GM12891 (cell line): ENCODE measurements at places on chromosomes 13 and 19.

- no peak for DNase-seq
Measured at GRCh38 chr13:20988033-20988908, 73.1 kb downstream of the LATS2 start.

GRCh38 chr13:58953638-58954037 lies 1210.1 kb downstream of the DIAPH3 start:
- no peak for DNase-seq

DNA sequence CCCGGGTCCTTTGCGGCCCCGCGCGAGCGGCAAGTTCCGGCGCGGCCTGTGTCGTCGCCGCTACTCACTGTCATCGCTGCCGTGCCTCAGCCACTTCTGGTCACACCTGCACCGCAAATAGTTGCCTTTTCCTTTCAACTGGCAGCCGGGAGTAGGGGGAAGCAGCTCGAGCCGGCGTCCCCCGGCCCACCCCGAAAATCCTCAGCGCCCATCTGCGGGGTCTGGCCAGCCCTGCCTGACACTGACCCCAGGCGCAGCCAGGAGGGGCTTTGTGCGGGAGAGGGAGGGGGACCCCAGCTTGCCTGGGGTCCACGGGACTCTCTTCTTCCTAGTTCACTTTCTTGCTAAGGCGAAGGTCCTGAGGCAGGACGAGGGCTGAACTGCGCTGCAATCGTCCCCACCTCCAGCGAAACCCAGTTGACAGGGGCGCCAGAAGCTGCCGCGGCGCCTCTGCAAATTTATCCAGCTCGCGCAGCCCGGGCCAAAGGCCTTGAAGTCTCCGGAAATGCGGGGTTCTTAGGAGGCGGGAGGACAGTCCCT lies 1.7 kb downstream of the PDX1 start:
- no peak for DNase-seq

DNA sequence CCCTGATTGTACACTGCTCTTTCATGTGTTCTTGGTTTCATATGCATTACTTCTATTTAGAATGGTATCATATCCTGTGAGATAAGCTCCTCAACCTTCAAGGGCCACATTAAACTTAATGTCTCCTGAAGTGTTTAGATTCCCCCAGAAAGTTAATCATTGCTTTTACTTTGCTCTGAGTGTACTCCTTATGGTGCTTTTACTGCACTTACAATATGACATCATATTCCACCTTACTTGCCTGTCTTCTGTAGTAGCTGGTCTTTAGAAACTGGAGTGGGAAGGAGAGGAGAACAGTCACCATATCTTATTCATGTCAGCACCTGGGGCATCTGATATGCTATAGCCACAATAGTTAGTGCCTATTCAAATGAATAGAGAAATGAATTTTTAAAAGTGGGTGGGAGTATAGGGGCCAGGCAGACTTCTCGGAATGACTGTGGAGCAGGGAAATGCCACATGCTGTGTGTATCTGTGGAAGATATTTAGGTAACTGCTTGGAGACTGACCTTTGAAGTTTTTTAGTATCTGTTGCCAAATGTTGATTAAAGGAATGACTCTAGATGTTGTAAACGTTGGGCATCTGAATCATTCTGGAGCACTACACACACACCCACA lies 40.2 kb downstream of the SLAIN1 start:
- DNase-seq, result no peak

GRCh38 chr13:108463340-108463739 lies 166.1 kb upstream of the MYO16 start:
- no peak for DNase-seq

DNA sequence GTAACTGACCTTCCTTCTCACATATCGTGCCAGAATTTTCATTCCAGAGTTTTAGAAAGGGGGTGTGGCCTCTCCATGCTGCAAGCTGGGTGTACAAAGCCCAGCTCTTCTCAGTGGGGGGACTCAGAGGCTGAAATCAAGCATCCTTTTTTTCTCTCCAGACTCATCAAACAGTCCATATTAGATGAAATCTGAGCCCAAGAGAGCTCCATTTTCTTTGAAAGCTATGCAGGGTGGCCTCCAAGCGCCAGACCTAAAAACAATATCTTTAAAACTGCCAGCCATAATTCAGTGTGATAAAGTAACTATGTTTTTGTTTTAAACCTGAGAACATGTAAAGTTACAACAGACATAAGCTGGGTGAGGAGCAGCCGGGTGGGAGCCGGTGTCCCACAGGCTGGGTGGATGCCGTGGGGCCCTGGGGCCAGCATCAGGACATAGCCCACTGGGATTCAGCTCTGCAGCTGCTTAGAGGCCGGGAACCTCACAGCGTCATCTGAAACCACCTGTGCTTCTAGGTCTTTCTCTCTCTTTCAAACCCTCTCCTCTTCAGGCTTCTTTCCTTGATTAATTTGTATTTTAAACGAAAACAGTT lies 249.2 kb downstream of the ZNF536 start:
- DNase-seq, result no peak

DNA sequence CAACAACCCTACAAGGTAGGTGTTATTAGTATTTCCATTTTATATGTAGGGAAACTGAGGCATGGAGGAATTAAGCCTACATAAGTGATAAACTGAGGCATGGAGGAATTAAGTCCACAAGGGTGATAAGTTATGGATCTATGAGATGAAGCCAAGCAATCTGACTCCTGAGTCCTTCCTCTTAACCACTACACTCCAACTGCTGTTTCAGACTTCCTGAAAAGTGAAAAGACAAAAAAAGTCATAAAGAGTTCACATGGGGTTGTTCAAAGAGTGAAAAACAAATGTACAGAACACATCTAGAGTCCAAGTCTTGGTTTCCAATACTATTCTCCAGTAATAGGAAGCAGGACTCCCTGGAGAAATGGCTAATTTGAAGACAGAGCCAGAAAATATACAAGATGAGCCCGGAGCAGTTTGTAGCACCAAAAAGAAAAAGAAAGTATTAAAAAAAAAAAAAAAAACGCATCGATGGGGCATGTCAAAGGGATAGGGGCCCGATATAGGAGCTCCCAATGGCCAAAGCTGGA lies 12.1 kb downstream of the CRYL1 start:
- DNase-seq, result no peak

GRCh38 chr19:55635334-55635717 lies 5.5 kb upstream of the ZNF580 start:
- DNase-seq, result no peak

DNA sequence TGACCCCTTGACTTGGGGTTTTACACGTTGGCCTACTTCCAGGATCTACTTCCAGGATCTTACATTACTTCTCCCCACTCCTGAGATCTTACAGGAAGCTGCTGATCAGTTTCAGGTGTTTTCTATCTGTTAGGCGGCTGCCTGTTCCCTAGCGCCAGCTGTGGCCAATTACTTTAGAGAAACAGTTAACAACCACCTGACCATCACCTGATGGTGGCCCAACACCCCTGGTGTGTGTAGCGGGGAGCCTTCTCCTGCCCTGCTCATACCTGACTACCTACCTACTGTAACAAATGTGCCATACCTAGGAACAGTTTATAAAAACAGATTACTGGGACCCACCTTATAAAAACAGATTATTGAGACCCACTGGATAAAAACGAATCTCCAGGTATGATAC lies 2.8 kb upstream of the POP4 start:
- DNase-seq, result no peak

- no peak for DNase-seq
Measured at GRCh38 chr13:94182185-94182761, 297.2 kb downstream of the DCT start.

DNA sequence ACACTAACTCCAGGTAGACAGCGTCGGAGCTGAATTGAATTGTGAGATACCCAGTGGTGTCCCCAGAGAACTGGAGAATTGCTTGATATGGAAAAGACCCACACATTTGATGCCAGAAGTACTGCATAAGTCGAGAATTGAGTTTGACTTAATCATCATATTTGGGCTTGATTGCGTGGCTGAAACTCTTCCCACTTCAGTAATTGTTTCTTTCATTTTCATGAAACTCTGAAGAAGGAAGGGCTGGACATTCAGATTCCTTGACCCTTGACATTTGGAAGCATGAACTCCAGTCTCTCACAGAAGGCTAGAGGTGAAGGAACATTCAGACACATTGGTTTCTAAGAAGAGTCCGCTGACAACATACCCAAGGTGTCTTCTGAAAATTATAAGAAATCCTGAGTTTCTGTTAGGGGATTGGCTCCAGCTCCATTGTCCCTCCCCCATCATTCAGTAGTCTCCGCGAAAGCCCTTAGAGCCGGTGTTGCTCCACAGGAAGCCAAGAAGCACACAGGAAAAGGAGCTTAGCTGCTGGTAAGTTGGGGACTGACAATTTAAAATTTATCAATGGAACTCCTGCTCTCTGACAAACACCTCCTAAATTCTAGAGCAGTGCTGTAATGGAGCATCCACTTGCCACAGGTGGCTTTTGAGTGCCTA lies at the start of gene FPR2:
Gene FPR2, plus strand, starts transcription at position 484 of the 660 bp plus-strand sequence. CDS start 7,479 bp downstream, outside the sequence.
- DNase-seq, result no peak

DNA sequence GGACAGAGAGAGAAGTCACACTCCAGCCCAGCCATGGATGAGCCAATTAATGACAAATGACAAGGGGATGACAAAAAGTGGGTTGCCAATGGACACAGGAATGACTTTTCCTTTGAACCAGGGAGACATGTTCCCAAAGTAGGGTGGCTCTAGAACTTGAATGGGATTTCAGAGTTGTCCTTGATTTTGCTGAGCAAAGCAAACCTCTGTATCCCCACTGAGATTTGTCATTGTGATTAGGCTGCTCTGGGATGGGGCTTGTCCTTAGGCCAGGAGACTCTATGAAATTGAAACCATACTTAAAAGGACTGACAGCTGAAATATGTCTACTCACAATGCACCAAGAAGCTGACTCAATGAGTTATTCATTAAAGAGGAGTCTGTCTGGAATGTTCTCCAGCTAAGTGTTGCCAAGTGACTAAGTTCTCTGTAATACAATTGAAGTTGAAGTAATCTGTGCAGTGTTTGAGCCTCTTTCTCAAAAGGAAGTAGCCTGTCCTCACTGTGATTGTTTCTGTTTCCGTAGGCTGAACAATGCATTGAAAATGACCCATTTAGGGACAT lies 69.0 kb upstream of the PCDH9 start:
- DNase-seq, result no peak

DNA sequence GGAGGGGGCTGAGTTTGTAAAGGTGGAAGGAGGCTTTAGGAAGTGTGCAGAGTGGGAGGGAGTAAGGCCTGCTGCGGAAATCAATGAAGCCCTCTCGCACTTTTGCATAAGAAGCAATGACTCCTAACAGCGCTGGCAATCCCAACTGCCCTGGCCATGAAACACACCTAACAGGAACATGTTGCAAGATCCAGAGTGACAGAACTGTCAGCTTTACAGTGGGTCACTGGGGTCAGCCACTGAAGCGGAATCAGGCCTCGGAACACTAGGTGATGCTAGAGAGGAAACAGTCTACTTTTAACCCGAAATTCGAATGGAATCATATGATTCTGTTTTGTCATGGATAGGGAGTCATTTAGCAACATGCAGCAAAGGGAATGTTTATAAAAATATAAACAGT lies 54.4 kb downstream of the FGF14 start:
- DNase-seq, result no peak

DNA sequence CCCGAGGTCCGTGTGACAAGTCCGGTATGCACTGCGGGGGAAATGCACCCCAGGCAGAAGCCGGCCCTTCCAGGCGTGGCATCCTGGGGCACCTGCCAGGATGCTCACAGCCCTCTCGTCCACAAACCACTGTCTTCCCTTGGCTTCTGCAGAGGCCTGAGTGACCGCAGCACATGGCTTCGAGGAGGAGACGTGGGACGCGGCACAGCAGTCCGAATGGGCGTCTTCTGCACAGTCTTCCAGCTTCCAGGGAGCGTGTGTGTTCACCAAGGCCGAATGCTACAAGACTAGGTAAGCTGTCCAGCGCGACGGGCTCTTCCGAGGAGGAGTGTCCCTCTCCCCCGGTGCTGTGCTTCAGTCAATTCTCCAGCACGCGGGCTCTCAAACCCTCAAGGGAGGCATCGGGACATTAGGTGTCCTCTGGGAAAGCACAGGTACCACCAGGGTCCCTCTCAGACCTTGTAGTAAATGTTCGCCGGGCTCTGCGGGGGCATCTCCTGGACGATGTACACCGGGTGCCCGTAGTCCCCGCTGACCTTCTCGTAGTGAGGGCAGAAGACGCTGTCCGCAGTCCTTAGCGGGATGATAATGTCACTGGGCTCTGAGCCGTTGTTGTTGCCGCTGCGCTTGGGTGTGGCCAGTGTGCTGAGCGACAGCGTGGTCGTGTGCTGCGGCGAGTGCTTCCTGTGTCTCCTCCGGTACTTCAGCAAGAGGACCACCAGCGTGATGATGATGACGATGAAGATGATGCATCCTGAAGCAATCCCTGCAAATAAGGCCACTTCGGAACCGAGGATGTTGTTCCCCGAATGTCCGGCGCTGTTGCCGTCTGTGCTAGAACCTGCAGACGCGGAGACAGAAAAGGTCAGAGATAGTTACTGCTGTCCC lies 42.6 kb downstream of the EFNB2 start:
- DNase-seq, result no peak

GRCh38 chr19:6076675-6077463 lies 33.4 kb downstream of the RFX2 start:
- DNase-seq, result no peak

- no peak for DNase-seq
Measured at GRCh38 chr19:1826557-1827521, 14.8 kb upstream of the ATP8B3 start.

- no peak for DNase-seq
Measured at GRCh38 chr13:112728375-112729126, 38.7 kb downstream of the ATP11A start.

GRCh38 chr19:8552810-8553209 lies 24.4 kb downstream of the MYO1F start:
- DNase-seq, result no peak

- no peak for DNase-seq
Measured at GRCh38 chr13:31046711-31047279, 114.3 kb downstream of the TEX26 start.

GRCh38 chr13:46339035-46339666 lies 47.9 kb downstream of the RUBCNL start:
- no peak for DNase-seq

- no peak for DNase-seq
Measured at GRCh38 chr13:96850538-96851145, 143.6 kb downstream of the OXGR1 start.

GRCh38 chr13:34243403-34243802 lies 425.5 kb downstream of the RFC3 start:
- no peak for DNase-seq

GRCh38 chr13:70941454-70941853 lies 833.2 kb upstream of the KLHL1 start:
- no peak for DNase-seq

- DNase-seq, result no peak
Measured at GRCh38 chr19:18946918-18947317, 5.9 kb upstream of the HOMER3 start.

- no peak for DNase-seq
Measured at GRCh38 chr13:29140277-29140676, 320.1 kb downstream of the MTUS2 start.
